Vagina (tissue), 2 donors: ENCODE measurements at places on chromosomes 11 and 22.
A peak's percentile ranks its signal among the peaks of the same experiment; 100 is the strongest.

GRCh38 chr11:91850533-91851275 is 373.9 kb upstream of the FAT3 start:
- no peak for DNase-seq

DNA sequence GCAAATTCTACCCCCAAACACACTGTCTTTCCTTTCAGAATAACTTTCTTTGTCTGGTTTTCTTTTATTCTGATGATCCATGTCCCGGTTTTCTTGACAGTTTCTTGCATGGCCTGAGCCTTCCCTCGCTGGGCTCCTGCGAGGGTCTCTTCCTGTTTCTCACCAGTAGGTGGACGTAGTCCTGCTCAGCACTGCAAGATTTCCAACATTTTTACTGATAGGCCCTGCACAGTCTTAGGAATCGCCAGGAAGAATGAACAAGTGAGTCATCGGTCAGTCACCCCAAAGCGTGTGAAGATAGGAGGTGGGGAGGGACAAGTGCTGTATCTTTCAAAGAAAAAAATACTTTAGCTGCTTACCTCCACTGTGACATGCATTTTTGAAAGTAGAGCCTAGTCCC is 16.9 kb upstream of the KIRREL3 start:
- DNase-seq = no peak

DNA sequence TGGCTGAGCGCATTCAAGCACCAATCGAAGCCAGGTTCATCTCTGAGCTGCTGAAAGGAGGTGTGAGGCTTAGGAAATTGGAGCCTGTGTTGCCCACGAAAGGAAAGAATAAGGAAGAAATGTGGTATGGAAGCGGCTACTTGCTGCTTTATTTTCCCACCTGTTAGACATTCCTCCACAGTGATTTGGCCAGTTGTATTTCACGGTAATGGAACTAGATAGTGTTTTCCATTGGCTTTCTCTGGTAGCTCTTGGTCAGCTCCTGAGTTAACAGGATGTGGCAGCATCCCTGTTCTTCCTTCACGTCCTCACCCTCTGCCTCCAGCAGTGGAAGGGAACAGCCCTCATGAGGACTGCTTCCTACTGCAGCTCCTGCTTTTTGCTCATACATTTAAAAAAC is 44.7 kb downstream of the BID start:
- no peak for DNase-seq

- no peak for DNase-seq
Observed at GRCh38 chr22:49701380-49702067, 126.1 kb downstream of the BRD1 start.

DNA sequence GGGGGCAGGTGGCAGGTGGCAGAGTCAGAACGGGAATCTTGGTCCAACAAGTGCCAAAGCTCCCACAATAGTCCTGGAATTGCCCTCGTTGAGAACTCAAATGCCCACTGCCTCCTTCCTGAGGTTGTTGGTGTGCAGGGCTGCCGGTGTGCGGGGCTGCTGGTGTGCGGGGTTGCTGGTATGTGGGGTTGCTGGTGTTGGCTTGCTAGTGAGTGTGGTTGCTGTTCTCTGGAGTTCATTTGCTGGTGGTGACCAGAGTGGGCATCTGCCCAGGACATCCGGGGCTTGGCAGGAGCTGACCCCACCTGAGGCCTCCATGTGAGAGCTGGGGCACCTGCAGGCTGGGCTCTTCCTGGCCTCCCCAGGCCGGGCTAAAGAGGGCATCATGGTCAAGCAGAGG is 14.0 kb upstream of the MPPED1 start:
- no peak for DNase-seq

DNA sequence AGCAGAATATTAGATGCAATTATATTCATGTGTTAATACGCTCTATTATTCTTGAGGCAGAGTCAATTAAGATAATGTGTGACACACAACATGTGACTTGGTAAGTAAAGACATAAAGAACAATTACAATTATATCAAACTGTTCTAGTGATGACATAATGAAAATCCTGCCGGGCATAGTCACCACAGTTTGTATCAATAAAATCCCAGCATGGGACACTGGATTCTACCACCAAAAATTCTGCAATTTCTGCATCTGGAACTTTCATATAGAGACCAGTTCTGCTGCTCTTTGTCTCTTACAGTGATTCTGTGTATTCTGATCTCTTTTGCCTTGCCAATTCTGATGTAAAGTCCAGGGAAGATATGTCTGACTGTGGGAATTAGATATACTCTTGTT is 495.6 kb upstream of the LRRC4C start:
- no peak for DNase-seq

- DNase-seq = no peak
Observed at GRCh38 chr11:32331098-32331497, 104.2 kb downstream of the WT1 start.

DNA sequence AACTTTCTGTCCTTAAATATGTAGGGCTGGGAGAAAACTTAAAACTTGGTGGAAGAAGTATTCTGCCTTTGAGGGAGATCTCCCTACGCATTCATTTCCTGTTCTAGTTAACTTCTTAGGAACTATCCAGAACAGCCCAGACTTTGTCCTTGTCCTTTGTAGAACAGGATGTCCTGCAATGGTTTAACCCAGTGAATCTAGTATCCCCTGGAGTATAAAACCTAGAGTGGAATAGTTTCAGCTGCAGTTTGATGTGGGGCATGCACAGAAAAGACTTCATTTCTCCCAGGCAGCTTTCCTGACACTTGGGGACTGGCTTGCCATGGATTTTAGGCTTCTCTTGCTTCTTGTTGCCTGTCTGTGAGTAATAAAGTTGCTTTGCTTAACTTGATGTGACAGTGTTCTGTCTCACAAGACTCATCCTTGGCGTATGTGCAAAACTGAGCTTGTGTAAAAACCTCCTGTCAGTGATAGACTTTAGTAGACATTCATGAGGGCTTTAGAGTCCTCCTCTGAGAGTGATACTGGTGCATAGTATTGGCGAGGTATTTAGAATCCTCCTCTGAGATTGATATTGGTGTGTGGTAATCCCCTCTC is 28.2 kb downstream of the ARHGAP42 start:
- DNase-seq = no peak

- DNase-seq = no peak
Observed at GRCh38 chr11:32297611-32298011, 137.7 kb downstream of the WT1 start.

DNA sequence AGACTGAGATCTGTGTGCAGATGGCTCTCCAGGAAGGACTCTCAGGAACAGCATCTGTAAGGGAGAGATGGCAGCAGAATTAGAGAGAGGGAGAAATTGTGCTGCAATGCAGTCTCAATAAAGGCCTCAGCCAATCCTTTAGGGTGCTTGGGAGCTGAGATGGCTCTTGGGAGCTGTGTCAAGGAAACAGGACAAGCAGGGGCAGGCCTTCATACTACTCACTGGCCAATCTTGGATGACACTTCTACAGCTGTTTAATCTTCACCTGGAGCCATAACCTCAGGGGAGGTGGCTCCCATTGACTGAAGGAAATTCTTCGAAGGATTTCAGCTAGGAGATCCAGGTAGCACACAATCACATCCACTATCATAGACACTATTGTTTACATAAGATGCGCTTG is 10.0 kb downstream of the OR5B21 start:
- DNase-seq = no peak

GRCh38 chr11:64703048-64703447 is 19.9 kb downstream of the NRXN2 start:
- DNase-seq = no peak

DNA sequence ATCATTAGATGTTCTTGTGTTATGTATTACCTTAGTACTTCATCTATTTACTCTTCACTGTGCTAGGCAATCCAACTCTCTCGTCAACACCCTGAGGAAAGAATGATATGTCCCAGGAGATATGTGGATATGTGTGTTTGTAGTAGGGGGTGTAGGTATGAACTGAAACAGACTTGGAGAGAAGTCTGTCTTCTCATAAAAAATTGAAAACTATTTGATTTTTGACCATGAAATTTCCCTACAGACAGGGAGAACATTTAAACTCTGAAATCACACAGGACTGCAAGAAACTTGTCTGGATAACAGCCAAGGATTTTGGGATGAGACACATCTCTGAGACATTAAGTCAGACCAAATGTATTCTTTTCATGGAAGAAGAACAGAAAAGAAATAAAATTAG is 967.0 kb upstream of the FAT3 start:
- DNase-seq = no peak

- no peak for DNase-seq
Observed at GRCh38 chr11:70467201-70468085, 69.1 kb downstream of the CTTN start.

GRCh38 chr11:25949918-25950317 is 382.0 kb upstream of the ANO3 start:
- DNase-seq = no peak

GRCh38 chr22:50236731-50237409 is 8.0 kb downstream of the TUBGCP6 start:
- no peak for DNase-seq

- no peak for DNase-seq
Observed at GRCh38 chr11:71329165-71329510, 76.8 kb upstream of the SHANK2 start.

DNA sequence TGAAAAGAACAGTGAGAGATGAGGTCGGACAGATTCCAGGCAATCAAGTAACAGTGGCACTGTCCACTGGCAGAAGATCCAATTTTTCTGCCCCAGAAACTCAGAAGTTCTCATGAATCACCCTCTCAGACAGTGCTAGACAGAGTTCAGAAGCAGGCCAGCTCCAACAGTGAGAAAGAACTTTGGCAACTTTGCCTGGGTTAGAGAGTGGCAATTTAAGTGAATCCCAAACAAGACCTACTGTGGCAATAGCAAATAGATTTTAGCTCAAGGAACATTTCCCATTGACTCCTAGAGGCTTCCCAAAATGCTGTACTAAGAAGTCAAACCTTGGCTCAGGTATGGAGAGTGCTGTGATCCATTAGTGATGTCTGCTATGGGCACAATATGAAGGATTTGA is 12.3 kb downstream of the CD44 start:
- DNase-seq = no peak

DNA sequence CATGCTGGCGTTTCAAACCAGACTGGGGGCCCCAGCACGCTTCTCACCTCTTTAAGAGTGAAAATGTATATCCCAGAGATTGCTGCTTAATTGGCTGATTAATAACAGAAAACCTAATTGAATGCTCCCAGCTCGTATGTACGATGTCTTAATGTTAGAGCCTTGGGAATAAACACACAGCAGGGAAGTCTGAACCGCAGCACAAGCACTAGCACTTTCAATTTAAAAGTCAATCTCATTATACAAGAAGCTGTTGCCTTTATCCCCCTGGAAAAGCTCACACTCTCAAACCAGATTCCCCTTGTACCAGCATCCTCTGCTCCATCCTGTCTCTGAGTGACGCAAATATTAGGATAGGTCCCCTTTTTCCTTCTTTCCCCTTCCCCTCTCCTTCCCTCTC is 449.1 kb downstream of the MN1 start:
- DNase-seq = no peak

DNA sequence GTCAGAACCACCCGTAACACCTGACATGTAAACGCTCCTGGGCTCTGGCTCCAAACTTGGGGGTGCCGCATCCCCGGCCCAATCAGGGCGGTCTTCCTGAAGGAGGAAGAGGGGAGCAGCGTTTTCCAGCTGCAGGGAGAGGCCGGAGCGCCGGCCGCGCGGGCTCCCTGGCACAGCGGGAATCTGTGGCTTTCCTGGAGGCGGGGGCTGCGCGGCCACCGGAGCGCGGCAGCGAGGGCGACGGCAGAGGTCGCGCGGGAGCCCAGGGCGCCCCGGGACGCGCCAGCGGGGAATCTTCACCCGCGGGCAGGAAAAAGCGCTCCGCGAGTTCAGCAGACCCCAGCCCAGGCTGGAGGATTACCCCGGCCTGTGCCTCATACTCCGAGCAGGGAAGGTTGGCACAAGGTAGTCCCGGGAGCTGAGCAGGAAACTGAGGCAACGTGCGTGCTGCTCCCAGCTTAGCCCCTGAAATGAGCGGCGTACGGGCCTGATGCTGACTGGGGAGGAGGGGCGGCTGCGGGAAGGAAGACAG is 600 bp upstream of the ESAM start:
- DNase-seq = no peak

GRCh38 chr11:13965337-13965736 is 2.8 kb downstream of the SPON1 start:
- DNase-seq = peak; percentile 86

DNA sequence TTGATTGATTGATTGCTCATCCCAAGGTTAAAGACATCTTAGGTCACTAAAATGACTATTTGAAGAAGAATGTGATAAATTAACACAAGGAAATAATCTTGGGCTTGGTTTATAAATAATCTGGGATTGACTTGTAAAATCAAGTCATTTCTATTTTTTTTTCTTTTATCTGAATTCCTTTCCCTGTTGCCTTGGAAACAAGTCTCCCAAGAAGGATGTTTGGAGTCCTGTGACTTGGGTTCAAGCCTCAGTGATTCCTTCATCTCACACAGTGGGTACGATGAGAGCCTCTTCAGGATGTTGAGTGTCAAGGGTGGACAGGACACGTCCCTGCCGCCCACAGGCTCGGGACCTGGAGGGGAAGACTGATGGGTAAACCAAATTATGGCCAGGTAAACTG is 98.2 kb upstream of the CRYBB3 start:
- no peak for DNase-seq

DNA sequence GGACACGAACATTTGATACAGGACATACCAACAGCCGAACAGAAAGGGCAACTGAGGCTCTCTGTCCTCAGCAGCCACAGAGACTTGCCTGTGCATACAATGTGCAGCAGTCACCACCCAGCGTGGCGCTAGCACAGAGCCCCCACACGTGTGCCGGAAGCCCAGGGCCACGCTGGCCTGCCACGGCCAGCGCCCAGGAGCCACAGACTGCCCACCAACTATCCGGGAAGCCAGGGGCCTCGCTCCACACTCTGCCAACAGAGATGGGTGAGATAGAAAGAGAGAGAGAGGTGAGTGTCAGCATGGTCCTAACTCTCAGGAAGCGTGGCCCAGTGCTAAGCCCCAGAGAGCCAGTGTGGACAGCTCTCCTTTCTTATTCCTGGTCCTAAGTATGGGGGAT is 11.7 kb downstream of the TMPRSS5 start:
- DNase-seq = no peak

DNA sequence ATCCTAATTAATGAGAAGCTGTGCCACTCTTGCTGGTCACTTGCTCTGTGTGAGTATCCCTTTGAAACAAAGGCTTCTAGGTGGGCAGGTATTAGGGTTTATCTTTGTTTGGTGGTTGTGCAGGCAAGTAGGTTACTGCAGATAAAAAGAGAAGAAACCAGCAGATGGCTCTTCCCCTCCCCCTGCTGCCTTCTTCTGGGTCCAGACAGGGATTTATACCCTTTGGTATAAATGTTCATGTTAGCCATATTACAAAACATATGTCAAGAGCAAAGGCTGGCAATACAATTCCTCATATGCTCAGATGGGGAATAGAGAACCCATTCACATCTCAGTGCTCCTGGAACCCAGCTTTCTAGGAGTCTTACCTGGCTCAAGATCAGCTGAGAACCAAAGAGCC is 109.9 kb downstream of the NAV2 start:
- DNase-seq = no peak
